Metanephros (tissue), 2 donors: ENCODE measurements at places on chromosomes 4 and X. TPM values are rescaled to one million over a fixed set of nuclear protein-coding genes. Genes with fewer than 3 reads are reported as not detected.

Gene ATP10D
- total RNA-seq: 53.3 TPM

Gene OTC
- not detected for total RNA-seq

Gene JAKMIP1
- total RNA-seq: 0.70 TPM

Gene THAP9
- total RNA-seq: 18.4 TPM

Gene ENPEP
- 52.5 TPM for total RNA-seq

Gene POU4F2
- total RNA-seq: not detected

Gene PAGE5
- not detected for total RNA-seq

Gene REELD1
- total RNA-seq: 0.35 TPM

Gene SMS
- 102 TPM for total RNA-seq

Gene USP9X
- 116 TPM for total RNA-seq

Gene SPANXN3
- total RNA-seq: not detected

Gene TLR6
- total RNA-seq: 1.5 TPM

Gene AKAP4
- total RNA-seq: not detected

Gene ZFYVE28
- total RNA-seq: 6.4 TPM

Gene HSPA4L
- 4.9 TPM for total RNA-seq

Gene YIPF6
- total RNA-seq: 32.9 TPM

Gene KIT
- total RNA-seq: 15.1 TPM

Gene CXCR3
- 0.12 TPM for total RNA-seq

Gene ANXA5
- 163 TPM for total RNA-seq

Gene MAGEA11
- total RNA-seq: not detected

Gene SH3RF1
- total RNA-seq: 29.8 TPM

Gene GALNTL6
- total RNA-seq: 1.9 TPM

Gene GAGE12C
- total RNA-seq: not detected

Gene MMRN1
- total RNA-seq: 5.1 TPM

Gene GC
- 1.6 TPM for total RNA-seq

Gene KLHL13
- 82.4 TPM for total RNA-seq
